ENCODE measurements at places on chromosomes 3 and 15. TPM values are rescaled to one million over a fixed set of nuclear protein-coding genes. Genes with fewer than 3 reads are reported as not detected.

GRCh38 chr3:50478051-50478450 lies 25.4 kb downstream of the CACNA2D2 start:
- H3K4me3 ChIP-seq: no peak overlapping the region
- H3K27me3 ChIP-seq: no peaks in the 10 kb centered on the region
- no peak overlapping the region for H3K27ac ChIP-seq
- DNase-seq: no peak
- no peaks in the 10 kb centered on the region for H3K36me3 ChIP-seq

GRCh38 chr3:78689378-78689777 lies 1078.4 kb downstream of the ROBO1 start:
- no peaks in the 10 kb centered on the region for H3K27me3 ChIP-seq
- DNase-seq: no peak
- H3K36me3 ChIP-seq: 0 out of 2 replicates have a peak, but pooled peaks cover 7% of the 10 kb centered on the region
- H3K4me1 ChIP-seq: peaks cover 9% of the 10 kb centered on the region
- no peak overlapping the region for H3K27ac ChIP-seq
- H3K4me3 ChIP-seq: no peak overlapping the region

DNA sequence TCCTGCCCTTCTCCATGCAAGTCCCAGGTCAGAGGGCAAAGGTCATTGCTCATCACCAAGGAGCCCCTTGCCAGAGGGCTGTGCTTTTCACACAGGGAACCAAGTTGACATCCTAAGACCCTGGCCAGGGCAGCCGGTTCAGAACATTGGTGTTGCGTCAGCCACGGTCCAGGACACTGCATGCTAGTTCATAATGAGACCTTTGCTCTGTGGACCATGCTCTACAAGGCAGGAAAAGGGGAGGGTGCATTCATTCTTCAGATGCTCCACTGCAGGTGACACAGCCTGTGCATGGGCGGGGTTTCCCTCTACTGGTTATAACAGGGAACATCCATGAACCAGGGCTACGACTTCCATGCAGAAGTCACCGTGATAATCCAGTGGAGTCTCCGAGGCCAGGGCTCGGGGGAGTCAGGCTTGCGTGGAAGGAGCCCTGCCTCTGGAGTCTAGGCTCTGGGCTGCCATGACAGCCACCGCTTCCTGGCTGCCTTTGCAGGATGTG lies 81.6 kb downstream of the OCA2 start:
- no peaks in the 10 kb centered on the region for H3K27me3 ChIP-seq
- no peak for DNase-seq
- no peak overlapping the region for H3K4me3 ChIP-seq

- H3K27me3 ChIP-seq: no peaks in the 10 kb centered on the region
- peaks cover 36% of the 10 kb centered on the region for H3K4me1 ChIP-seq
- no peaks in the 10 kb centered on the region for H3K36me3 ChIP-seq
- no peak overlapping the region for H3K27ac ChIP-seq
Measured at GRCh38 chr15:74042603-74043424, 39.5 kb downstream of the GOLGA6A start.

- peaks cover 33% of the 10 kb centered on the region for H3K4me1 ChIP-seq
- DNase-seq: no peak
- no peaks in the 10 kb centered on the region for H3K36me3 ChIP-seq
- H3K27ac ChIP-seq: peak overlapping the region; percentile 95
- no peaks in the 10 kb centered on the region for H3K27me3 ChIP-seq
Measured at GRCh38 chr15:66881173-66881905, 179.3 kb downstream of the SMAD6 start.

DNA sequence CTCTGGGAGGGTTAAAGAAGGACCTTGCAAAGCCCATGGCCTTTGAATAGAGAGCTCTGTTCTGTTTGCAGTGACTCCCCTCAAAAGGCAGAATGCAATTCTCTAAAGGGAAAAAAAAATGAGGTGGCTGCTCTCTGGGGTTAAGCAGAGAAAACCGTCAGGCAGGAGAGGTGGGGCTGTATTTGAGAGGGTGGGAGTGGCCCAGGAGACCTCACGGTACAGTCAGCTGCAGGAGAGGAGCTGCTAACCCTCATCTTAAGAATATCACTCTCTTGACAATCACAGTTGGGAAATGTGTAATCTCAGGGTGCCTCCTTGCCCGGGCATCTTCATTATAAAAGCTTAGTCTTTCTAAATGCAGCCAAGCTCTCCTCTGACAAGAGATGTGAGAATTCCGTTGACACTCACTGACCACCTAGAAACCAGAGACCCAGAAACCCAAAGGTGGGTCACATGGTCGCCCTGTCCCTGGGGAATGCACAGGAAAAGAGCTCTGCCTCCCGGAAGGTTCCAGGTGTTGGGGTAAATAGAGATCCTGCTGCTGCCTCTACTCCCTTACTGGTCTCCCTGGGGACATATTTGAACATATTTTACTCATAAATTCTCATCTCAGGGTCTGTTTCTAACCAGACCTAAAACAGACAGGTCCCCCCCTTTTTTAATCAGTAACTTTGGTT lies 159.1 kb upstream of the CTDSPL start:
- H3K4me1 ChIP-seq: no peaks in the 10 kb centered on the region
- H3K27ac ChIP-seq: no peak overlapping the region
- no peaks in the 10 kb centered on the region for H3K36me3 ChIP-seq
- no peaks in the 10 kb centered on the region for H3K27me3 ChIP-seq

BCL2A1 gene
- polyA plus RNA-seq: 1.0 TPM

DNA sequence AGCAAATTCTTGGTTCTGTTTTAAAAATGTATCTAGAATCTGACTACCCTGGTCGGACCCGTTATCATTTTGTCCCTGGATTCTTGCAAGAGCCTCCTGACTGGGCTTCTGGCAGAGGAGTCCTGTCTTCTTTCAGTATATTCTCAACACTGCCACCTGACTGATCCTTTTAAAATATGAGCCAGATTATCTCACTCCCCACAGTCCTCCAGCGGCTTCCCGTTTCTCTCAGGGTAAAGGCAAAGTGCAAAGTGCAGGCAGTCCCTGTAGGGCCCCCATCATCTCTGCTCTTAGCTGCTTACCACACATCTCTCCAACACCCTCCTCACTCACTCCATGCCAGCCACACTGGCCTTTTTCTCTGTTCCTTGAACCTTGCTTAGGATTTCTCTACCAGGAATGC lies 28.4 kb downstream of the CRTC3 start:
- H3K27me3 ChIP-seq: no peaks in the 10 kb centered on the region
- H3K27ac ChIP-seq: peak overlapping the region; percentile 91
- peak; percentile 61 for DNase-seq
- H3K4me1 ChIP-seq: peaks cover 63% of the 10 kb centered on the region
- no peak overlapping the region for H3K4me3 ChIP-seq

- H3K27ac ChIP-seq: no peak overlapping the region
- H3K36me3 ChIP-seq: no peaks in the 10 kb centered on the region
- H3K4me3 ChIP-seq: no peak overlapping the region
- peaks cover 11% of the 10 kb centered on the region for H3K4me1 ChIP-seq
Measured at GRCh38 chr15:70479785-70480184, 283.6 kb downstream of the UACA start.

- peaks cover 23% of the 10 kb centered on the region for H3K27me3 ChIP-seq
- H3K36me3 ChIP-seq: no peaks in the 10 kb centered on the region
- DNase-seq: peak; percentile 24
Measured at GRCh38 chr15:72827226-72827625, 43.7 kb upstream of the ADPGK start.

DNA sequence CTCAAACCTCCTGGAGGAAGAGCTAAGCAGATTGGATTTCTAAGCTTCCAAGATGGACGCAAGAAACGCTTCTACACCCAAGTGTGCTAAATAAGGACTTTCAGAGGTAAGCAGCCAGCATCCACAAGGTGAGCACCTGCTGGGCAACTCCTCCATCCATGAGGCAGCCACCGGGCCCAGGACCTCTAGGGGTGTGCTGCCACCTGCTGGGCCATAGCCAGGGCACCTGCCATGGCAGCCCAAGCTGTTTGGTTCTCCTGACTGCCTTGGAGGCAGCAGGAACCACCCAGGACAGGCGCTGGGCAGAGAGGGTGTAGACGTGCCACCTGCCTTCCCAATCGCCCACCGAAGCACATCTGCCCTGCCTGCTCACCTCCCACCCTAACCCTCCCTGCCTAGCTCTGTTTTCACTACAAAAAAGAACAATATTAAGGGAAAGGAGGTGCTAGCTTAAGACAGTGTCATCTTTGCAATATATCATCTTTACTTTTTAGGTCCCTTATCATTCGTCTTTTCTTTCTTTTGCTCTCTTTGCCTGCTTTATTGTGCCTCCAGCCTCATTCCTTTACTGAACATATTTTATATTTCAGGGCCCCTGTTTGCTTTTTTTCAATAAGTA lies 12.9 kb downstream of the C15orf62 start:
- H3K4me1 ChIP-seq: peaks cover 12% of the 10 kb centered on the region
- H3K36me3 ChIP-seq: peaks cover 13% of the 10 kb centered on the region
- no peak overlapping the region for H3K4me3 ChIP-seq
- peak; percentile 28 for DNase-seq

- H3K27ac ChIP-seq: peak overlapping the region; percentile 66
- H3K27me3 ChIP-seq: no peaks in the 10 kb centered on the region
- peaks cover 16% of the 10 kb centered on the region for H3K4me1 ChIP-seq
- H3K36me3 ChIP-seq: peaks cover 15% of the 10 kb centered on the region
- peak; percentile 40 for DNase-seq
Measured at GRCh38 chr3:14949126-14949525, 1.7 kb downstream of the NR2C2 start.

DNA sequence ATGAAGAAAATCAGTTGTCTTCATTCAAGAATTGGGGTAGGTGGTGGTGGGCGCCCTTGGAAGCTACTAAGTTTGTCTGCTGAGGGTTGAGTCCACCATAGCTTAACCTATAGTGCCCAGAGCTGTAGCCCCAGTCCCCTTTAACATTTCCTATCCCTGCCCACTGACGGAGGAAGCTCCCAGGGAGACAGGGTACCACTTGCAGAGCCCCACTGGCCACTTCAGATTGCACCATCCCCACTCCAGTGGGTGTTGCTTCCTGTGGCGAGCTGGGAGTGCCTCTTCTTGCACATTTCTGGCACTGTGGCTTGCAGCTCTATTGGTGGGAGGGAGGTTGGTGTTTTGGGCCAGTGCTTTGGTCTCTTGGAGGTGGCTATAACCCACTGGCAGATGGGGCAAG lies 2.7 kb downstream of the PXYLP1 start:
- DNase-seq: no peak
- H3K27me3 ChIP-seq: no peaks in the 10 kb centered on the region
- H3K36me3 ChIP-seq: no peaks in the 10 kb centered on the region
- H3K4me1 ChIP-seq: peaks cover 7% of the 10 kb centered on the region
- H3K4me3 ChIP-seq: no peak overlapping the region

GRCh38 chr3:107994181-107994580 lies 96.7 kb downstream of the CD47 start:
- H3K27ac ChIP-seq: peak overlapping the region; percentile 75
- no peak overlapping the region for H3K4me3 ChIP-seq
- DNase-seq: peak; percentile 28
- peaks cover 18% of the 10 kb centered on the region for H3K4me1 ChIP-seq

HRG gene
- not detected for polyA plus RNA-seq

GRCh38 chr15:87340370-87340769 lies 916.2 kb downstream of the NTRK3 start:
- no peaks in the 10 kb centered on the region for H3K4me1 ChIP-seq
- H3K36me3 ChIP-seq: no peaks in the 10 kb centered on the region
- no peak for DNase-seq
- H3K27ac ChIP-seq: no peak overlapping the region
- H3K27me3 ChIP-seq: peaks cover 14% of the 10 kb centered on the region

DNA sequence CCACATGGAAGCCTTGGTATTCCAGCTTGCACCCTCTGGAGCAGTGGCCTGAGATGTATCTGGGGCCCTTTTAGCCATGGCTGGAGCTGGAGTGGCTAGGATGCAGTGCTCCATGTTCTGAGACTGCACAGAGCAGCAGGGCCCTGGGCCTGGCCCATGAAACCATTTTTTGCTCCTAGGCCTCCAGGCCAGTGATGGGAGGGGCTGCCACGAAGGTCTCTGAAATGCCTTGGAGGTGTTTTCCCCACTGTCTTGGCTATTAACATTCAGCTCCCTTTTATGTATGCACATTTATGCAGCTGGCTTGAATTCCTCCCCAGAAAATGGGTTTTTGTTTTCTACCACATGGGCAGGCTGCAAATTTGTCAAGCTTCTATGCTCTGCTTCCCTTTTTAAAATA lies 43.0 kb upstream of the MYRIP start:
- no peaks in the 10 kb centered on the region for H3K36me3 ChIP-seq
- no peak overlapping the region for H3K4me3 ChIP-seq
- H3K4me1 ChIP-seq: no peaks in the 10 kb centered on the region
- peaks cover 3% of the 10 kb centered on the region for H3K27me3 ChIP-seq

DNA sequence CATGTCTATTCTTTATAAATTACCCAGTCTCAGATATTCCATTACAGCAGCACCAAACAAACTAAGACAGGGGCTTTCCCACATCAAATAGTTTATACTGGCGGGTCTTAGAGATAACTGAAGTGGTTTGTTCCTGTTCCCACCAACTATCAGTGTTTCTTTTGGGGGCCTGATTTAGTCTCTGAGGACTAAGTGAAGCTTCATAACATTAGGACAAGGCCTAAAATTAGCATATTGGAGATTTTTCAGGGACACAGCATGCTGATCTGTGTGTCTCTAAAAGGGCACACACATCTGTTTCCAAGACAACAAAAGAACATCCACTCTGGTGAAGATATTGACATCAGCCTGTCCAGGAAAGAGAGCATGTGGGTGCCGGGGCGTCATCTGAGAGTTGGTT lies 72.6 kb upstream of the SEMA6D start:
- H3K27me3 ChIP-seq: no peaks in the 10 kb centered on the region
- DNase-seq: no peak
- no peak overlapping the region for H3K27ac ChIP-seq

- H3K4me1 ChIP-seq: no peaks in the 10 kb centered on the region
- H3K4me3 ChIP-seq: no peak overlapping the region
- H3K27ac ChIP-seq: no peak overlapping the region
- H3K36me3 ChIP-seq: no peaks in the 10 kb centered on the region
Measured at GRCh38 chr3:126571078-126571477, 12.3 kb upstream of the C3orf22 start.

DNA sequence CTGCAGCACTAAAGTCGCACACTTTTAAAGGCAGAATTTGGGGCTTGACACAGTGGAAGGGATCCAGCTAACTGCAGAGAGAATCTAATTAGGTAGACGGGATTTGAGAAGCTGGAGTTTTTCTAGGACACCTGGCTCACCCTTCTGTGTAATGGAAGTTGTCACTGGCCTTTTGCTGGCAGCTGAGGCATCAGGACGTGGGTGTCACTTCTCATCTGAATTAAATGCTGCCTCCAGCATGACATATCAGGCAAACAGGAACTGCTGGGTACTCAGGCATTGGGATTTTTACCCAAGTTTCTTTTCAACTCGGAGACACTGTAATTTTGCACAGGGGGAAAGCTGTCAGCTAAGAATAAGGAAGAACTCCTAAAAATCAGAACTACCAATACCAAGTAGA lies 861.9 kb upstream of the ARPP21 start:
- no peak overlapping the region for H3K4me3 ChIP-seq
- DNase-seq: no peak
- H3K36me3 ChIP-seq: no peaks in the 10 kb centered on the region
- no peaks in the 10 kb centered on the region for H3K27me3 ChIP-seq
- no peaks in the 10 kb centered on the region for H3K4me1 ChIP-seq

- no peak overlapping the region for H3K4me3 ChIP-seq
- no peak for DNase-seq
- H3K36me3 ChIP-seq: no peaks in the 10 kb centered on the region
- H3K27ac ChIP-seq: no peak overlapping the region
Measured at GRCh38 chr3:61357902-61358301, 106.7 kb upstream of the FHIT start.

GRCh38 chr3:192920411-192920810 lies 2.8 kb upstream of the MB21D2 start:
- DNase-seq: no peak
- H3K4me1 ChIP-seq: peaks cover 7% of the 10 kb centered on the region
- no peak overlapping the region for H3K27ac ChIP-seq

CDCP1 gene
- 8.8 TPM for polyA plus RNA-seq

ILDR1 gene
- polyA plus RNA-seq: not detected

AHSG gene
- not detected for polyA plus RNA-seq

NTRK3 gene
- polyA plus RNA-seq: not detected

Measured in GM23248 (cell line).